KG1 (cell line): ENCODE measurements at places on chromosomes 4 and X.
A peak's percentile ranks its signal among the peaks of the same experiment; 100 is the strongest.

- DNase-seq, result no peak
Observed at GRCh38 chr4:181508601-181509000, 734.6 kb upstream of the TENM3 start.

DNA sequence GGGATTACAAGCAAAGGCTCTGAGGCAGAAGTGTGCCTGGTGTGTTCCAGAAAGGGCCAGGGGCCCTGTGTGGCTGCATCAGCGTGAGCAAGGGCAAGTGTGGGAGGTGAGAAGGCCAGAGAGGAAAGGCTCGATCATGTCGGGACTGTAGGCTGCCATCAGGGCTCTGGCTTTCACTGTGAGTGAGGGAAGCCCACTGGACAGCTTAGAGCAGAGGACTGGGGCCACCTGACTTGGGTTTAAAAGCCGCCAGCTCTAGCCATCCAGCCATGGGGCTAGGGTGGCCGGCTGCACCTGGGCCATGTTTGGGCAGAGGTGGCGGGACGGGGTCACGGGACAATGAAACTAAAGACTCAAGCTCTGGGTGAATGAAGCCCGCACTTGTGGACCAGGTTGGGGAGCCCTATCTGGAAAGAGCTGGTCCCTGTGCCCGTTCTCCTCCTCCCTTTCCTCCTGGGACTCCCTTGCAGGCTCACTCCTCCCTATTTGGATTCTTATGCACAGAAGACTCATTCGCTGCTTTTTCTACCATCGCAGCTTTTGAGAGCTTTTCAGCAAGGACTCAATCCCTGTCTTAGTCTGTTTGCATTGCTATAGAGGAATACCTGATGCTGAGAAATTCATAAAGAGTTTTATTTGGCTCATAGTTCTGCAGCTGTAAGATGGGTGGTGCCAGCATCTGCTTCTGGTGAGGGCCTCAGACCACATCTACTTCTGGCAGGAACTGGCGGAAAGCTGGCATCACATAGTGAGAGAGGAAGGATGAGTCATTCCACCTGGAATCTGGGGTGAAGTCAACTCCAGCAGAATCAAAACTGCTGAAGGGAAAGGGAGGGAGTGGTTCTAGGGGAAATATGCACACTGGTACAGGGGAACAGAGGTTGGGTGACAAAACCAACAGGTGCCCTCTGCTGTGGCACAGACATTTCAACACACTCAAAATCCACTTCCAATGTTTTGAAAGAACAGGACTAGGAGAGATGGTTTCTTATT is 15.3 kb downstream of the CTAG1B start:
- DNase-seq, result no peak

- peak; percentile 37 for DNase-seq
Observed at GRCh38 chr4:84966382-84967242, at the start of gene WDFY3. WDFY3 (minus strand) TSS chr4:84966690; CDS start chr4:84860591, 106,099 bp downstream.

DNA sequence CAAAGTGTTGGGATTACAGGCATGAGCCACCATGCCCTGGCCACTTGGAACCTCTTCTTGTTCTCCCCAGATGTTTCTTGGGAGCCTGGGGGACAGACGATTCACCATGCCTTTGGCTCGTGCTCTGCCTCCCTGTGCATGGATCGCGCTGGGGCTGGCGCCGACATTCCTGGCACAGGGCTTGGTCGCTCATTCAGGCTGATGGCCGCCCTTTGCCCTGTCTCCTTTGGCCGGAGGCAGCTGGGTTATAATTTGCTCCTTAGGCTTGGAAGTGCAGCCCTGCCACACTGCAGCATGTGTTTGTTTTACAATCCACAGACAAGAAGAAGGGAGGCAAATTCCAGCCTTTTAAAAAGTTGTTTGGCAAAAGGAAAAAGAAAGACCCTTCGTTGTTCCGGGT is 115.3 kb downstream of the AASDH start:
- no peak for DNase-seq

GRCh38 chr4:184310171-184310567 is 92.5 kb upstream of the ENPP6 start:
- no peak for DNase-seq

- no peak for DNase-seq
Observed at GRCh38 chr4:39931441-39931901, 46.2 kb downstream of the PDS5A start.

- DNase-seq, result no peak
Observed at GRCh38 chrX:15976396-15976795, 121.8 kb upstream of the AP1S2 start.
